ENCODE measurements at places on chromosomes 5 and 9. TPM values are rescaled to one million over a fixed set of nuclear protein-coding genes. Genes with fewer than 3 reads are reported as not detected.

The SLC36A3 gene
- not detected for total RNA-seq

The PRUNE2 gene
- 4.3 TPM for total RNA-seq

The OMD gene
- not detected for total RNA-seq

The PBX3 gene
- 40.9 TPM for total RNA-seq

The TSLP gene
- total RNA-seq = 0.27 TPM

DNA sequence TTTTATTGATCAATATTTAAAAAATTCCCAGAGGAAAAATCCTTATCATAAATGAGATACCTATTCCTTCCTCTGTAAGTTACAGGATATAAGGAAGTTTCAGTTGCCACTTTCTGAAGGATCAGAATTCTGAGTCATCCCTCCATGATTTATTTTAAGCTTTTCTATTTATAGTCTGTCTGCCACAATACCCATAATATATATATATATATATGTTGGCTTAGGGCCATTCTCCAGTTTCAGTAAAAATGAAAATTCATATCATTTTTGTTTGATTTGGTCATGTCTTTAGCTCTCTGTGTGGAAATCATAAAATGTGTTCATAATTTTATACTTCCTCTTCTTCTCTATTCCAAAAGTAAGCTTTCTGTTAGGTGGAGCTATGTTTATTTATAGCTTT, 215.8 kb upstream of the CYLC2 start:
- no peaks in the 10 kb centered on the region for H3K27me3 ChIP-seq
- no peak for DNase-seq
- H3K4me1 ChIP-seq = no peaks in the 10 kb centered on the region

GRCh38 chr5:128498844-128499455, 39.1 kb downstream of the FBN2 start:
- no peaks in the 10 kb centered on the region for H3K4me1 ChIP-seq
- no peak overlapping the region for H3K4me3 ChIP-seq
- H3K27me3 ChIP-seq = no peaks in the 10 kb centered on the region
- peaks cover 9% of the 10 kb centered on the region for H3K36me3 ChIP-seq

- no peaks in the 10 kb centered on the region for H3K36me3 ChIP-seq
- no peak overlapping the region for H3K4me3 ChIP-seq
- no peak overlapping the region for H3K27ac ChIP-seq
- DNase-seq = no peak
- no peaks in the 10 kb centered on the region for H3K27me3 ChIP-seq
Observed at GRCh38 chr5:169717288-169717687, 80.2 kb downstream of the DOCK2 start.

GRCh38 chr5:15350614-15351013, 149.4 kb upstream of the FBXL7 start:
- no peaks in the 10 kb centered on the region for H3K36me3 ChIP-seq
- no peak overlapping the region for H3K27ac ChIP-seq
- no peak for DNase-seq

DNA sequence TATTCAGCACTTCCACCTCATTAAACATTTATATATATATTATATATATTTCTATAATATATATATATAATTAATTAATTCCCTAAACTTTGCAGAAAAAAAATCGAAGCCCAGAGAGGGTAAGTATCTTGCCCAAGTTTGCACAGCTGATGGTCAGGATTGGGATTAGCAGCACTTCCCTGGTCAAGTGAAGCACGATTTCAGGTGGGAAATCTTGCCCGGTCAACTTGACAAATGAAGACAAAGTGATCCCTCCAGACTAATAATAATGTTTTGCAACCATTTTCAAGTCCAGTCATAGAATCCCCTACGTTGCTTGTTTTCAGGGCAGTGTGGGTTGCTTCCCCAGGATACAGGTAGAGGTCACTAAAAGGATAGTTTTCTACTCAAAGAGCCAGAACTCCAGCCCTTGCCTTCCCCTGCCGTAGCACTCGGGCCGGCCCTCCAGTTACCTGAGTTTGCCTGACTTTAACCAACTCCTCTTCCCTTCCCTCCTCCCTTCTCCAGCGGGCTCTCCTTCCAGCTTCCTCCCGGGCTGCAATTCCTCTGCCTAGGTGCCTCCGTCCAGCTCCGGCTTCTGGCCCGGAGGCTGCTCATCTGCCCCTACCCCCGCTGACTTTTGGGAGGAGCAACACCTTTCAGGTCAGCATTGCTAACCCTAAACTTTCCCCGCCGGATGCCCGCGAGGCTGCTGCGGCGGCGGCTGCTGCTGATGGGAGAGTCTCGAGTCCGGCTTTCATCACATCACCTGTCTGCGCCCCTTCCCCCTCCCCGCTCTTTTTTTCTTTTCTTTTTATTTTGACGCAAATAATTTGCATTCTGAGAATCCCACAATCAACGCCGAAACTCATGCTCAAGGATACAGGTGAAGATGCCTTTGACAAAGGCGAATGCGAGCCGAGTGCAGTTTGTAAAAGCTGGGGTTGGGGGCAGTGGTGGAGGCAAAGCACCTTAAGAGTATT, 930 bp downstream of the PRLR start:
- peak overlapping the region; percentile 87 for H3K4me3 ChIP-seq
- no peak overlapping the region for H3K27ac ChIP-seq
- peak; percentile 93 for DNase-seq
- H3K36me3 ChIP-seq = no peaks in the 10 kb centered on the region
- H3K4me1 ChIP-seq = peaks cover 10% of the 10 kb centered on the region
- no peaks in the 10 kb centered on the region for H3K27me3 ChIP-seq

GRCh38 chr5:81848362-81848880, 97.5 kb upstream of the SSBP2 start:
- H3K36me3 ChIP-seq = no peaks in the 10 kb centered on the region
- no peak overlapping the region for H3K27ac ChIP-seq
- H3K4me3 ChIP-seq = no peak overlapping the region
- no peaks in the 10 kb centered on the region for H3K27me3 ChIP-seq
- peak; percentile 58 for DNase-seq

- no peaks in the 10 kb centered on the region for H3K4me1 ChIP-seq
- no peak overlapping the region for H3K27ac ChIP-seq
- H3K27me3 ChIP-seq = no peaks in the 10 kb centered on the region
- H3K36me3 ChIP-seq = peaks cover 14% of the 10 kb centered on the region
- H3K4me3 ChIP-seq = no peak overlapping the region
- DNase-seq = no peak
Observed at GRCh38 chr5:168427224-168427623, 59.0 kb upstream of the RARS1 start.

DNA sequence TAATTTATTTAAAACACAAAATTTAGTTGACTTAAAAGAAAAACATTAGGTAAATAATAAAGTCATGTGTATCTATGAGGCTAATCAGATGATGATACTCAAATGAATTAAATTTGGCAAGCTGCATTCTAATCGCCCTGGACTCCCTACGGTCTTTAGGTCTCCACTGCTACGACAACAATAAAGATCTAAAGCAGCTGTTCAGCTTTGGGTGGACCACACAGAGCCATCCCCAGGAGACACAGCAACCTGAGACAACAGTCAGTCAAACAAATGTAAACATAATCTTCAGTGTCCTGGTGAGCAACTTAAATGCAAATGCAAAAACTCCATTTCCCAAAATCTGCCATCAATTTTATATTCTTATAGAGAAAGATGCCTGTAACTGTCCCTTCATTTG, 65.5 kb downstream of the MCTP1 start:
- no peak overlapping the region for H3K4me3 ChIP-seq
- H3K27ac ChIP-seq = no peak overlapping the region
- H3K4me1 ChIP-seq = no peaks in the 10 kb centered on the region
- DNase-seq = no peak
- no peaks in the 10 kb centered on the region for H3K36me3 ChIP-seq

- H3K27me3 ChIP-seq = no peaks in the 10 kb centered on the region
- peak overlapping the region; percentile 32 for H3K4me3 ChIP-seq
- H3K27ac ChIP-seq = no peak overlapping the region
- H3K4me1 ChIP-seq = peaks cover 28% of the 10 kb centered on the region
- DNase-seq = no peak
Observed at GRCh38 chr5:96091874-96092273, 130.2 kb upstream of the ELL2 start.

GRCh38 chr9:13568405-13568804, 288.9 kb upstream of the MPDZ start:
- no peaks in the 10 kb centered on the region for H3K27me3 ChIP-seq
- H3K4me3 ChIP-seq = peak overlapping the region; percentile 72
- H3K4me1 ChIP-seq = no peaks in the 10 kb centered on the region
- H3K36me3 ChIP-seq = no peaks in the 10 kb centered on the region
- peak overlapping the region; percentile 5 for H3K27ac ChIP-seq
- DNase-seq = no peak

DNA sequence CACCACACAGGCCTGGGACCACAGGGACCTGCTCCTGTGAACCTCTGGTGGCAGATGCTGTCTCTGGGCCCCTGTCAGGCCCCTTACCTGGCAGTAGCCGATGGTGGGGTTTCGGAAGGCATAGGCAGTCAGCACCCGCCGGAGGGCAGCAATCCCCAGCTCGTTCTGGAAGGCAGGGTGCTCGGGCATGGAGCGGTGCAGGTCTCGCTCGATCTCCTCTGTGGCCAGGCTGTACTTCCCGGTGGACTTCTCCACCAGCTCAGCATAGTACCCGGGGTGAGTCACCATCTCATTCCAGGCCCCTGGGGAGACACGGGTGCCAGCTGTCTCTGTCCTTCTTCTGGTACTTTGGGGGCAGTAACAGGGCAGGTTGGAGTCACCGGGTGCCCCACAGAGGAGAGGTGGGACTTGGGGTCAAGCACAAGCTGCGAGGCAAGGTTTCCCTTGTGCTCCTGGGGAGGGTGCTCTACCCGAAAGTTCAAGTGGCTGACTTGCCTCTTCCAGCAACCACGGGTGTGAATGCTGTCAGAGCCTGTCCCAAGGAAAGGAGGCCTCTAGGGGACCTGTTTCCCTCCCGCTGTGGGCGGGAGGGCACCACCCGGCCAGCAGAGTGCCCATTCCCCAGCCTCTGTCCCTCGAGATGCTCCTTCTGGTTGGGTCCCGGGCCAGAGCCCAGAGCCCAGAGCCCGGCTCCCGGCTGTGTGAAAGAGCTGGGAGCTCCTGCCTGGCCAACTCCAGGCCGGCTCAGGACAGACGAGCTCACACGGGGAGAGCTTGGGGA, 19.8 kb upstream of the MRNIP start:
- H3K4me3 ChIP-seq = no peak overlapping the region
- no peaks in the 10 kb centered on the region for H3K27me3 ChIP-seq
- no peaks in the 10 kb centered on the region for H3K4me1 ChIP-seq

All from endodermal cell (in vitro differentiated cells).